Activated naive CD4-positive, alpha-beta T cell treated with anti-CD3 and anti-CD28 coated beads, Interleukin-2, amount 50 U/mL, for 72 hours (primary cell): ENCODE measurements at places on chromosomes 2 and 18. TPM values are rescaled to one million over a fixed set of nuclear protein-coding genes. Genes with fewer than 3 reads are reported as not detected.

CFAP221 gene
- total RNA-seq, result not detected

R3HDM1 gene
- 65.1 TPM for total RNA-seq

- no peak for DNase-seq
These were observed 1292.2 kb upstream of the ZEB2 start for GRCh38 chr2:145812165-145812554.

- no peak for DNase-seq
These were observed 1075.6 kb upstream of the CNTNAP5 start for GRCh38 chr2:122949523-122949922.

DNA sequence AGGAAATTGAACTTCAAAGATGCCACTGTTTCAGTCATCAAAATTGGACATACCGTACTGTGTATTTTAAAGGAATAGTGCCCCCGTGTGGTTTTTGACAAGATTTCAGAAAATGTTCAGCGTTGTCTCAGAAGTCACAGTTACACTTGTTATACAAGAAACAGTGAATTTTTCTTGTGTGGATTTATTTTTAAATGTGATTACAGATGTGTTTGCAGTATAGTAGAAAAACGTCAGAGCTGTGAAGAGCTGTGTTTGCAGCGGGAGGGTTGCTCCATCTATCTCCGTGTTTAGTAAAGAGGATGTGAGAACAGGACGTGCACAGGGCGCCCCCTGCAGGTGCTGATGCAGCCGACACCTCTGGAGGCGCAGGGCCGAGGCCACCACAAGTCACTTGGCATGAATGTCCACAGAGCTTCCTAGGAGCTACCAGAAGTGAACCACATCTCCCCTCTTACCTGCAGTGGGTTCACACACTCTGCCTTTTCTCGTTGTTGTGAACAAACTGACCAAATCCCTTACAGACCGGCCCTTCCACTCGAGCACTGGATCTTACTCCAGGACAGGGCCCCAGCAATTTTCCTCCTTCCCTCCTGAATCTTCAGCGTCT is 73.1 kb downstream of the CACNB4 start:
- peak; percentile 69 for DNase-seq

DNA sequence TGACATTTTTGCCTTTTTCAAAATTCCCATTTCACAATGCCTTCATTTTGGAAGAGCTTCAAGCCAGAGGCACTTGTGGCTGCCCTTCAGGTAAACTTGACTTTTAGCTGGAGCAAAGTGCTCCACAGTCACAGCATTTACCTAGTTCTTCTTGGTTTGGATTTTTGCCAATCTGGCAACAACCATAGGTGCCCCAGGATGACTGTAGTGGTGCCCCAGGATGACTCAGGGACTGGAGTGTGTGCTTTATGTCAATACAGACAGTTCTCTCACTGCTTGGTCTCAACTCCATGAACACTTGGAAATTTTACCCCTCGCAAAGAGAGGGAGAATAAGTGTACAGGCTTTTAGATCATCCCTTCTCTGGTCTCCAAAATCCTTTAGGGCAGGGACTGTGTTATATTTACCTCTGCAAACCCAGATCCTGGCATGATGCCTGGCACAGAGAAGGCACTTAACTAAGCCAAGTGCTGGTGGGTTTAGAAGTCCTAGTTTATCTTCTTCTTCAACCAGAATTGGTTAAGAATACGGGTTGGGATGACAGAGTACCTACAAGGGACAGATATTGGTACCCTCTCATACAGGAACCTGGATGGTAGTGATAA is 15.3 kb upstream of the PTPN4 start:
- no peak for DNase-seq

- no peak for DNase-seq
These were observed 396.2 kb upstream of the VWC2L start for GRCh38 chr2:214014551-214015220.

DNA sequence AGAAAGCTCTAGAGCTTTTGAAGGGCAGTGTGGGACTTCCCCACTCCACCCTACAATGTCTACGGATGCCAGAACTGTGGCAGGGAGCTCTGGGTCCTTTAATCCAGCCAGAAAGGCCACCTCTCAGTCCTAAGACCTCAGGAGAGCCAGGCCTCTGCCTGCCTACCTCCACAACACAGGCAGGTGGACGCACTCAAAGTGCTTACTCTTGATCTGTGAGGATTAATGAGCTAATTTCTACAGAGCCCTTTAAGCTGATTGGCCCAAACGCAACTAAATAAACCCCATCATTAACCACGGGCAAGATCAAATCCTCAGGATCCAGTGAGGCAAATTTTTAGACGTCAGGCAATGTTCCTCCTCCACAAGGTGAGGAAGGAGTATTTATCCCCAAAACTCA is 8.1 kb downstream of the STK39 start:
- no peak for DNase-seq

- no peak for DNase-seq
These were observed 44.3 kb upstream of the ZDBF2 start for GRCh38 chr2:206230060-206230762.

DNA sequence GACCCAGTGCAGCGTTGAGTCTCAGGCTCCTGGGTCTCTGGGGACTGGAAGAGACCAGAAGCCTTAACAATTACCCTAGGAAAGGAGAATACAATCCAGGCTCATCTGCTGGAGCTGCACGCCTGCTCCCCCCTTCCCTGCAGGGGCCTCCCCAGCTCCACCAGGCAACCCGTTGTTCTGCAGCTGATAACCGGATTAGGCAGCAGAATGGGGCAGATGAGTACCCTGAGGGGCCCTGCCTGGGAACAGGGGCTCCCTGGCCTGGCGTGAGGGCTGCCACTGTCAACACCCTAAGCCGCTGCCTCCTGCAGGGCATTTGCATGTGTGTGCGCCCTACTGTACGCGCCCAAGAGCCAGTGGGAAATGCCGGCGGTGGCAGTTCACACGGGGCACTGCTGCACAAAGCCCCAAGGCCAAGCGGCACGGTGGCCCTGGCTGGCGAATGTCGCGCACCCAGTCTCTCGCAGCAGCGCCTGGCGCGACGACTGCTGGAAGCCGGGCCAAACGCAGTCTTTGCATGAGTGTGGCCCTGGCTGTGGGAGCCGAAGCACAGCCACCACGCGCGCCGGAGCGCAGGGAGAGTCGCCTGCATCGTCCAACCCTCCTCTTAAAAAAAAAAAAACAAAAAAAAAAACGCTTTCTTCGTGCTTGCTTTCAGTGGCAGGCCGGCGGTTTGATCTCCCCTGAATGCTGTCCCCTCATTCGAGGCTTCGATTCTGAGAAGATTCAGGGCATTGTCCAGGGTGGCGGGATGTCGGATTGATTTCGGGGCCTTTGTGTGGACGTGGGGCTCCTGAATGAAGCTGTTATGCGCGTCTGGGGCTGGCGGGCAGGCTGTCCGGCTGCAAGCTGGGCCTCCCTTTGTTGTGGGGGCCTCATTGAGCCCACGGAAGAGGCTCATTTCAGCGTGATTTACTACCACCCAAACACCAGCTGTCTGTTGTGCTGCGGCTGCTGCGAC is 63.8 kb downstream of the SETBP1 start:
- no peak for DNase-seq

DNA sequence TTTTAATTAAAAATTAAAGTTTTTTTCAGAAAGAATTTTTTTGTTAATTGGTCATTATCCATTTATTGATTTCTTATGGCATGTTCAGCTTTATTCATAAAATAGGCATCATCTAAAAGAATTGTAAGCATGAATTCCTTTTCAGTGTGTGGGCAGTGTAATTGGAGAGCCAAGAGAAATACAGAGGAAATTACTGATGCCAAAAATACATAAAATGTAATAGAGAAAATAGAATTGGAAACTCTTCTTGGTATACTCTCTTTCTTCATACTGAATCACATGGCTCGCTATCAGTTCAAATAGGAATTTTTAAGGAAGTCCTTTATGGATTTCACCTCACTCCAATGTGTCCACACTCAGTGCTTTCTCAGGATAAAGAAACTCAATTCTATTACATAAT is 663.6 kb upstream of the NRXN1 start:
- no peak for DNase-seq

DNA sequence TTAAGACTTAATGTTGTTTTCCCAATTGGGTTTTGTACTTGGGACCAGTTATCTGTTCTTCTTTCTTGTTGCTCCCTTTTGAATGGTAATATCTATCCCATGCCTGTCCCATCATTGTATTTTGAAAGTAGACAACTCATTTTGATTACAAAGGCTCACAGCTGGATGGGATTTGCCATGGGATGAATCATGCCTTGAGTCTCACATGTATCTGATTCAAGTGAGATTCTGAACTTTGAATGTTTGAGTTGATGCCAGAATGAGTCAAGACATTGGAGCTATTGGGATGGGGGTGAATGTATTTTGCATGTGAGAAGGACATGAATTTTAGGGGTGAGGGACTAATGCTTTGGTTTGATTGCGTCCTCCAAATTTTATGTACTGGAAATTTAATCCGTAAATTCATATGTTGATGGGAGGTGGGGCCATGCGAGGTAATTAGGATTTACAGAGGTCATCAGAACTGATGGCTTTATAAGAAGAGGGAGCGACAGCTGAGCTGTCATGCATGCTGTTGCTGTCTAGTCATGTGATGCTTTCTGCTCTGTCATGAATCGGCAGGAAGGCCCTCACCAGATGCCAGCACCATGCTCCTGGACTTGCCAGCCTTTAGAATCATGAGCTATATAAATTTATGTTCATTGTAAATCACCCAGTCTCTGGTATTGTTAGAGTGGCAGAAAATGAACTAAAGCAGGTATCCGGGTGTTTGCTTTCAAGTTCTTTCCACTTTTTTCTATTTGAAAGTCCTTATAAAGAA is 741.3 kb upstream of the RAB6C start:
- DNase-seq, result no peak

DNA sequence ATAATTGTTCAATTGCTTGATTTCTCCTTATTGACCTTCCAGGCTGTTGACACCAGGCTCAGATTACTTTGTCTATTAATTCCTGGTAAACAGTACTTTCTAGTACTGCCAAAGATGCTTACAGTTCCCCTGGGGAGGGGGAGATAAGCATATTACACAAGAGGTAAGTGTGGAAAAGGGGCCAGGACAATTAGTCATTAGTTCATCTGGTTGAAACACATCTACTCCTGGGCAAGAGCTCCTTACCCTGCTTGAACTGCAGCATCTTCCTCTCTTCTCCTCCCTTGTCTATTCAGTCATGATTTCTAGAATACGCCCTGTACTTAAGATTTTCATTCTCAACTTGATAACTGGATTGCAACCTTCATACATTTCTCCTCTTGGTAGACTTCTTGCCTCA is 10.4 kb upstream of the SPATS2L start:
- DNase-seq, result no peak

- DNase-seq, result no peak
These were observed 1250.1 kb upstream of the GYPC start for GRCh38 chr2:125405816-125406215.

- DNase-seq, result no peak
These were observed 829.3 kb downstream of the LRRTM4 start for GRCh38 chr2:76692908-76693307.
